ENCODE measurements at places on chromosomes 16 and 17.

DNA sequence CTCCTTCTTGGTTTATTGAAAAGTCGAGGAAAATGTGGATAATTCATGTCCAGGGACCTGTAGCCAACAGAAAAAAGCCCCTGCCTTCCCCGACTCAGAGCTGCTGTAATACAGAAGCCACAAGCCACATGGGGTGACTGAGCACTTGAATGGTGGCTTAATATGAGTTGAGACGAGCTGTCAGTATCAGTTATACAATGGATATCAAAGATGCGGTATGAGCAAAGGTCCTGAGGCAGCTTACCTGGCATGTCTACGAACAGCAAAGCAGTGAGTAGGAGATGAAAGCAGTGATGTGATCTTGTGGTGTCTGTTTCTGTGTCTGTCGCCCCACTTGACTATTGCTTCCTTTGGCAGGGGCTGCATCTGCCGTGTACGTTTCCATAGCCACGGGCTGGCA is 12.2 kb upstream of the RMI2 start:
- no peak for DNase-seq

DNA sequence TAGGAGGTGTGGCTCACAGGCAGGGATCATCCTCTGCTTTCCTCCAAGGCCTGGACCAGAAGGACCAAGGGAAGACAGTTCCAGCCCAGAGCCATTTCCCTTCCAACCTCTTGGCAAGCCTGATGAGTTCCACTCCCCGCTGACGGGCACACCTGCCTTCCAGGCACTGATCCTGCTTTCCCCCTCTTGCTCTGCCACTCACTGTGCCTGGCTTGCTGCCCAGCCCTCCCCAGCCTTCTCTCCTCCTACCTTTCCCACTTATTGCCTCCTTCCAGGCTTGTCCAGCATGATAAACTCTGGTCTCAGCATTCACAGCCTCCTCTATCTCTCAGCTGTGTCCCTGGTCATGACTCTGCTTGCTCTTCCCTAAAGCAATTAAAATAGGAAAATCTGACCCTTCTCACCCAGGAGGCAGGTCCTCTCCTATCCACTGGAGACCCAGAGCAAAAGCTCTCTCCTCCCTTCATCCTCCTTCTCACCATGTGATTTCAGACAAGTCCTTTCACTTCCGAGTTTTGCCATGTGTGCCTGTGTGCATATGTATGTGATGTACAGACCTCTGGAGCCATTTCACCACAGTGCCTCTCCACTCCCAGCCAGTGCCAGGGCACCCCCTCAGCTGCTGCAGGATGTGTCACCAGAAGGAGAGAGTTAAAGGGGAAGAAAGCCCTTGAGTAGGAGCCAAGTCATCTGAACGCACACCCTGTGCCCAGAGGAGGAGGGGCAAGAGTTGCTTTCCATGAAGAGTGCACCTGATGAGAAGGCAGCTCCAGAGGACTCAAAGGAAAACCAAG is 13.4 kb upstream of the TMEM170A start:
- DNase-seq, result no peak

DNA sequence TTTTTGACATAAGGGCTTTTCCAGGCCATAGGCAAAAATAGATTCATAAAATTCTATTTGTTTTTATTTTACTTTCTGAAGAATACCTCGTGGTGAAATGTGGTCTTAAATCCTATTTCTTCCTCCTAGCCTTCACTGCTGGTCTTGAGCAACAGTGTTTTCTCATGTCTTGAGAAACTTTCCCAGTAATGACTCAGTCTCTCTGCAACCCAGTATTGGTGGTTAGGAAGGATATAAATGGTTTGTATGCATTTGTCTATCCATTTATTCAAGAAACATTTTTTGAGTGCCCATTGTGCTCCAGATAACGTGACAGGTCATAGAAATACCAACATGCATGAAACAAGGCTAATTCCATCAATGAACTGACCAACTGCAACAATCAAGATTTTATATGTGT is 213.9 kb downstream of the TMEM114 start:
- no peak for DNase-seq

DNA sequence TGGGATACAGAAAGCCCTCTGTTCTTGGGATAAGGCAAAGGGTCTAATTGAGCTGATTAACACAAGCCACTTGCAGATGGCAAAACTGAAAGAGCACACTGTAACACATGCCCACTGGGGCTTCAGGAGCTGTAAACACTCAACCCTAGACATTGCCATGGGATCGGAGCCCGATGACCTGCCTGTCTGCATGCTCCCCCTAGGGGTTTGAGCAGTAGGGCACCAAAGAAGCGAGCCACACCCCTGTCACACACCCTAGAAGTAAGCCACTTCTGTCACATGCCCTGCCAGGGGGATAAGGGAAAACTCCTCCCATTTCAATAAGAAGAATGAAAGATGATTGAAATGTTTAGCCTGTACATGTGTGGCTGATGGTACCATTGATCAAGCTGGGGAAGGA is 81.3 kb upstream of the IRX6 start:
- DNase-seq, result no peak

DNA sequence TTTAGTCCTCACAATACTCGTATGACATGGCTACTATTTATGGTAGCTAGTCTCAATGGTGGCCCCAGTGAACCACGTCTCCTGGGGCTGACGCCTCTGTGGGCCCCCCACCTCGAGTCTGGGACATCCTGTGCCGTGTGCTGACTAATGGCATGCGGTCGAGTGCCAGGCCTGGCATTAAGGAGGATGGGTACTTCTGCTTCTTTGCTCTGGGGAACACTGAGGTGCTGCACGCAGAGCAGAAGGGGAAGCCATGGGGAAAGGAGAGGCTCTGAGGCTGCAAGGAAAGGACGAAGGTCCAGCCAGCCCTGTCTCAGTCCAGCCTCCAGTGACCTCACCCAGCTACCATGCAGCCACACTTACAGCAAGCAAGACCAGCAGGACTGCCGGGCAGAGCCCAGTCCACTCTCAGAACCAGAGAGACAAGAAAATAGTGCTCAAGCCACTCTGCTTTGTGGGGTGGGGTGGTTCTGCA is 5.7 kb upstream of the MPRIP start:
- no peak for DNase-seq
